ENCODE measurements at places on chromosomes 16 and 17. TPM values are rescaled to one million over a fixed set of nuclear protein-coding genes. Genes with fewer than 3 reads are reported as not detected.
A peak's percentile ranks its signal among the peaks of the same experiment; 100 is the strongest.

DNA sequence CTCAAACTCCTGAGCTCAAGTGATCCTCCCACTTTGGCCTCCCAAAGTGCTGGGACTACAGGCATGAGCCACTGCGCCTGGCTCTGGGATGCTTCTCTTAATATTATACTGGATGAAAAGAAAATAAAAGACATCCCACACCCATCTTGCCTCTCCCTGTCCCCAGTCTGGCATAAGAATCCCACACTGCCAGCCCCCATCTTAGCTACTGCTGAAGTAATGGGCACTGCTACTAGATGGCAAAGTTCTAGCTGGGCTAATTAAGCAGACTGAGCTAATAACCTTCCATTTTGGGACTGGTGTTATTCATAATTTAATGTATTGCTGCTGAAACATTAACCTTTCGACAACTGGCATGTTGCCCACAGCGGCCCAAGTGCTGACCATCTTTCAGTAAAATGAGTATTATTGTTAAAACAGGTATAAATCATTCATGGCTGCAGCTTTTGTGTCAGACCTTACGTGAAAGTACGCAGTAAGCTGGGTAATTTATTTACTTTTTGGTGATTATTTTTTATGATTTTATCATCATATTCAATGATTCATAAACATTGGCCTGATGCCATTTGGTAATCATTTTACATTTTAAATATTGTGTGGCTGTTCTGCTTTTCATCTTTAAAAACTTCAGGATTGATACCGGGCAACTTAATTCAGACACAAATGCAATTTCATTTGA, 47.4 kb upstream of the ZFHX3 start:
- DNase-seq = no peak

DNA sequence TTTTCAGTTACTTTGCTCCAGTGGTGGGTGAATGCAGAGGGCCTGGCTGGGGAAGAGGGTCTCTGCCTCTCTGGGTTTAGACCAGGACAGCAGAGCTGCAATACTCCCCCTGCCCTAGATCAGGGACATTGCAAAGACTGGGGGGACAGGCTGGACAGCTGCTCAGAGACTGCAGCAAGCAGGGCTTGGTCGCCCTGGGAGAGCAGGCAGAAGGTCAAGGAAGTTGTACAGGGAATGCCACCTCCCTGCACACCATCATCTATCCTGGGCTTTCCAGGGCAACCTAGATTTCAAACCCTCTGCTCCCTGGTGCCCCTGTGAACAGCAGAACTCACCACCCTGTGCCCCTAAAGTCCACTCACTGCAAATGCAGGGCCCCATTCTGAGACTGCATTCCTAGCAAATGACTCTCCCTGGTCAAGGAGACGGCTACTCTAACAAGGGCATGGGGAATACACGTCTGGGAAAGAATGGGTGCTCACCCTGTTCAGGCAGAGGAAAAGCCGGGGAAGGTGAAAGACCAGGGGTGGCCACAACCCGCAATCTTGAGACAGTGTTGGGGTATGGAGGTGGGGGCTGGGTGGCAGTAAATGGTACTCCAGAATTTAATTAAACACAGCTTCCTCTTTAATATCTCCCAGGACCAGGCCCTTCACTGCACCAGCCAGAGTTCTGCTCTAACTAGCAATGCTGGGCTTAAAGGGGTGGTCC, 1.0 kb downstream of the KIFC3 start:
- no peak for DNase-seq

DNA sequence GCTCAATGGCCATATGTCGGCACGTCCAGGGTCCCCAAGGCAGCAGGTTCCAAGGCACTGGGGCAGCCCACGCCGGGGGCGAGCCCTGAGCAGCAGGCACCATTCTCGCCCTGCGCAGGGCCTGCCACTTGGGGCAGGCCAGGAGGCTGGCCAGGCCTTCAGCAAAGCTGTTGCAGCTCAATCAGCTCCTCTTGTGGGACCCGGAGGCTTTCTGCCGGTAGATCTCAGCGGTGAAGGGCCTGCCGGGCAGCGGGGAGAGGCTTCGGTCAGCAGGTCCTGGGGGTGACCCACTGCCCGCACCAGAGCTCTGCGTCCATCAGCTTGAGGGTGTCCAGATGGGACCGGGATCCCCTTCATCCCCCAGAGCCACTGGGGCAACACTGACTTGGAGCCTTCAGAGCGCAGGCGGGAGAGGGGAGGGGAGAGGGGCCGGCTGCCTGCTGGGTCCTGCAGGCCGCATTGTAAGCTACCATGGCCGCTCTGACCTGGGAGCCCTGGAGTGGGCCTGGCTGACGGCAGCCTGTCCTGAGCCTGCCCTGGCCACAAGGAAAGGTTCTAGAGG, 9.5 kb upstream of the RASD1 start:
- DNase-seq = no peak

- DNase-seq = no peak
Observed at GRCh38 chr17:46722662-46723285, 95.7 kb downstream of the WNT3 start.

DNA sequence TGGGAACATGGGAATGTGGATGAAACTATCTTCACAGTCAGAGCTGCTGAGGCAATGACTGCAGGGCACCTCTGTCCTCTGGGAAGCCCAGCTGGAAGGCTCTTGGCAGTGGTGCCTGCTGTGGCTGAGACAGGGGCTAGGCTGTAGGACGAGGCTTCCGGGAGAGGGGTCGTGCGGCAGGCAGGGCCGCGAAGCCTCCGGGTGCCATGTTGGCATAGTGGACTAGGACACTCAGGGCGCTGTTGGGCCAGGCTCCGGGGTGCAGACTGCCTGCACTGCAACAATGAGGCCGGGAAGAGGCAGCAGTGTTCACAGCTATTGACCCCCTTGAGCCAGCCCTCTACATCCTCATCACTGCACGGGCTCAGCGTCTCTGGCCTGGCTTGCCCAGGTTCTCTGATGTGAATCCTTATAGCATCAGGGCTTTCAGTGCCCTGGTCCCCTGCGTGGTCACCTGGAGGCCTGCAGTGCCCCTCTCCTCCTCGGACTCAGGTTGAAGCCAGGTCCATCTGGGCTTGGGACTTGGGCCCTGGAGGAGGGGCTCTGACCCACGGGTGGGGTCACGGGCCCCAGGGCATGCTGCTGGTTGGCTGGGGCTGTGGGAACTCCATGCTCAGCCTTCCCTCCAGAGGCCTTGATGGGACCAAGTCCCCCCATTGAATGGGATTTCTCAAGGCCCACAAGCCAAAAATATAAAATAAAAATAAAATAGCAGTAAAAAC, 91.6 kb downstream of the TNFRSF13B start:
- no peak for DNase-seq

DNA sequence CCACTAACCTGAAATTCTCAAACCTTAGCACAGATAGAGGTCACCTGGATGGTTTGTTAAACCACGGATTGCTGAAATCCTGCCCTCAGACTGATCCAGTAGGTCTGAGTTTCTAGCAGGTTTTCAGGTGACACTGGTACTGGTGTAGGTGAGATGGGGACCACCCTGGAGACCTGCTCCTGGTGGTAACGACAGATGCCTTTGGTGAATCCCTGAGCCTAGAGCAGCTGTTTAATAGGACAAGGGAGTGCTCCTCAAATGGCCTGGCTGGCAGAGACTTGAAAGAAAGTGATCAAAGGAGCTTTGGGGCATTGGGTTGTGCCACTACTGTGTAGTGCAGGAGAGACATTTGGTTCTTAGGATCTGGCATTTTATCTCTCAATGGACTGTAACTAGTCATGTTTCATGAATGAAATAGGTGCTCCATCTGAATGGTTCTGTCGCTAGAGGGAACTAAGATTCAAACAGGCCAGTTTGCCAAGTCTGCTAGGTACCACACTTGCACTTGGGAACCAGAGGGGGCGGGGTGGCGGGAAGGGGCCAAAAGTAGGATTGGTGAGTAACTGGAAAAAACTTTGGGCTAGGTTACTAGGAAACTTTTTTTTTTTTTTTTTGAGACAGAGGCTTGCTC, 2.9 kb upstream of the IFI35 start:
- DNase-seq = no peak

DNA sequence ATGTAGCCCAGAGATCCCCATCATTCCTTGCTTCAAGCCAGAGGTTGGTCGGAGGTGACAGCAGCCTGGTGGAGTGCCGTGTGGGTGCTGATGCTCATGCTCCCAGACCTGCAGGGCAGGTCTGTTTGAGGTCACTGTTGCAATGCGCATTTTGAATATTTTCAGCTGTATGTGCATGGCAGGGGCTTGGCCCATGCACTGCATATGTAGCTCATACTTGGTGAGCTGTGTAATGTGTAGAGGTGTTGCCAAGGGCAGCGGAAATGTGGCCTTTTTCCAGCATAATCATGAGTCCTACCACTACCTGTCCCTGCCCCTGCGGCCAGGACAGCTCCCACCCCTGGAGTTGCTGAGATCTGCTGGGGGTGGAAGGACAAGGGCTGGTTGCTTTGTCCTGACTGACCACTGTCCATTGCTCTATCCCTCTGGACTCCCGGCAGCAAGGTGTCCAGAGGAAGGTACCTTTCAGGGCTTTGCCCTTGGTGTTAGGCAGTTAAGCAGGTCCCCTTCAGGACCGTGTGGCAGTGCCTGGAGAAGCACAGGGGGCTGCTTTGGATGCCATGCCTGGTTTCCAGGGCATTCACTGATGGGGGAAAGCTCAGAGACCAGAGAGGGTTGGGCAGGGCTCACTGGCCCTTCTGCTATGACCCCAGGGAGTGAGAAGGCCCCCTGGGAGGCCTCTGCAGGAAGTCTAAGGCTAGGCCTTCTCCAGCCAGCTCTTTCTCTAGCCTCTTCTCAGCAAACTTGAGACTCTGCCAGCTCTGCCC, 215.2 kb downstream of the NTN1 start:
- no peak for DNase-seq

- no peak for DNase-seq
Observed at GRCh38 chr17:11170881-11171280, 70.1 kb upstream of the SHISA6 start.

- peak; percentile 75 for DNase-seq
Observed at GRCh38 chr16:29107299-29107698, 122.4 kb downstream of the LAT start.

- no peak for DNase-seq
Observed at GRCh38 chr17:80978499-80979497, 12.8 kb upstream of the CHMP6 start.

GRCh38 chr17:5629128-5629527, 44.8 kb upstream of the NLRP1 start:
- no peak for DNase-seq

GRCh38 chr16:69474408-69474807, 50.0 kb downstream of the CYB5B start:
- no peak for DNase-seq

DNA sequence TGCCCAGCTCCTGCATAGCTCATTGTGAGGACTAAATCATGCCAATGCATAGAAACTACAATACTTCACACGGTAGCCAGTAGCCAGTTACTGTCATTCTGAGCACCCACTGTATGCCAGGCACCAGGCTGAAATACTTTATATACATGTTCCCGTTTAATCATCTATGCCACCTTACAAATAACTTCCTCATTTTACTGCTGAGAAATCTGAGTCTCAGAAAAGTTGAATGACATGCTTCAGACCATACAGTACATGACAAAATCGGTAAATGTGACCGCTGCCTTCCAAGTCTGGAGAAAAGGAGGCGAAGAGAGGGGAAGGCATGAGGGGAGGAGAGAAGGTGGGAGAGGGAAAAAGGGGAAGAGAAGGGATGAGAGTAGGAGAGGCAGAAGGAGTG, 9.2 kb upstream of the TLCD3B start:
- no peak for DNase-seq

- DNase-seq = no peak
Observed at GRCh38 chr17:9003355-9004131, 17.8 kb upstream of the NTN1 start.

GRCh38 chr16:397135-397661, at the start of gene NME4:
Gene NME4, plus strand, starts transcription at chr16:397199. Its CDS starts 24 bp downstream, at chr16:397223.
- peak; percentile 40 for DNase-seq

Gene YBX2
- total RNA-seq = 151 TPM

Gene KRT33A
- total RNA-seq = not detected

Gene CX3CL1
- total RNA-seq = not detected

Gene NOS2
- total RNA-seq = 1.9 TPM

Gene HAP1
- total RNA-seq = 0.79 TPM

Gene SULT1A2
- total RNA-seq = 5.0 TPM

Gene TMEM235
- total RNA-seq = not detected

Gene ADGRG3
- total RNA-seq = 1.5 TPM

Gene OTOP2
- total RNA-seq = 3.4 TPM

Gene TP53TG3B
- total RNA-seq = not detected

Gene CLEC3A
- not detected for total RNA-seq

Gene UTS2R
- total RNA-seq = not detected

All from transverse colon (tissue), 4 donors.